ENCODE measurements at places on chromosomes 5 and 9. TPM values are rescaled to one million over a fixed set of nuclear protein-coding genes. Genes with fewer than 3 reads are reported as not detected.

DNA sequence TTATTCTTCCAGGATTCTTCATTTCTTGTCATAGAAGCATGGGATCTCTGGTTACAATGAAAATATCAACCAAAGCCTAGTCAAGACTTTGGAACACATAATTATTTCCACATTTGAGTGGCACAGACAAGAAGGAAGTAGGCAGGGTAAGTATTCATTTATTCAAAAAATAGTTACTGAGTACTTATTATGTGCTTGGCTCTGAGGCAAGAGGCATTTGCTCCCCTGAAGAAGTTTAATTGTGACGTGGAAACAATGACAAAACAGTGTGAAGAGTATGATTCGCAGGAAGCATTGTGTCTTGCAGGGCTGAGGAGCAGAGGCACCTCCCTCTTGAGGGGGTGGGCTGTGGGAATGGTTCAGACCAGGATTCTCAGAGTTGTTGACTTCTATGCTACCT lies 45.0 kb upstream of the TNFSF15 start:
- peak; percentile 34 for DNase-seq
- no peaks in the 10 kb centered on the region for H3K27me3 ChIP-seq
- H3K36me3 ChIP-seq: no peaks in the 10 kb centered on the region
- H3K4me1 ChIP-seq: peaks cover 21% of the 10 kb centered on the region
- no peak overlapping the region for H3K27ac ChIP-seq

Gene ZNF454
- not detected for total RNA-seq

Gene PGM5
- not detected for total RNA-seq

Gene TMC1
- not detected for total RNA-seq

Gene IFNA2
- not detected for total RNA-seq

Gene PKD2L2
- total RNA-seq: not detected

DNA sequence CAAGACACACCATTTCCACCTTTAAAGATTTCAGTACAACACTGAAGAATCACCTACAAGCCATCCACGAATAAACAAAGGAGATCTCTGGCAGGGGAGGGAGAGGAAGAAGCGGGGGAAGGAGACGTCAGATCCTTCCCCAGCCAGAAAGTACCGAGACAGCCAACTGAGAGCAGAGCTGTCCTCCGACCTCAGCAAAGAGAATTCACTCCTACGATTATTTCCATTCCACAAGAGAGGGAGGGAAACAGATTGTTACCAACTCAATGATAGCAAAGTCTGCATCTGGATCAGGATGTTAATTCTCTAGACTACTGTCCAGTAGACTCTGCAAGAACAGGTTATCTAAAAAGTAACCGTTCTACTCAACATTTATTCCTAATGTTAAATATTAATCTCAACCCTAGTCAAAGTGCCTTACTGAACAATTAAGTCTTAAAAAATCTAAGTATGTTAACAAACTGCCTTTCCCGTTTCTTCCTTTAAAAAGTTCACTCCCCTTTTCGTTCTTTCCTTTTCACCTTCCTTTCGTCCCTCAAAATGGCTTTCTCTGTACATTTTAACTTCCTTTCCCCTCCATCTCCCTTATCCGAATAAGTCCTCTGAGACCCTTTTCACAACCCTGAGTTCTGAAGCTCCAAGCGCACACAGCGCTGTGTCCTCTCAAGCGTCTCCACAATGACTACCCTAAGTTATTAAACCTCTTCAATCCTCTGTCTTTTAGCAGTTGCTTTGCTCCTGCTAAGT lies 1.4 kb downstream of the CHD1 start:
- peak overlapping the region; percentile 99 for H3K27ac ChIP-seq
- DNase-seq: peak; percentile 74
- peaks cover 39% of the 10 kb centered on the region for H3K36me3 ChIP-seq
- peaks cover 48% of the 10 kb centered on the region for H3K4me1 ChIP-seq

- H3K4me1 ChIP-seq: peaks cover 17% of the 10 kb centered on the region
- no peak for DNase-seq
- H3K27ac ChIP-seq: no peak overlapping the region
- H3K4me3 ChIP-seq: no peak overlapping the region
- H3K36me3 ChIP-seq: no peaks in the 10 kb centered on the region
Observed at GRCh38 chr9:124733964-124734740, 37.0 kb downstream of the NR6A1 start.

DNA sequence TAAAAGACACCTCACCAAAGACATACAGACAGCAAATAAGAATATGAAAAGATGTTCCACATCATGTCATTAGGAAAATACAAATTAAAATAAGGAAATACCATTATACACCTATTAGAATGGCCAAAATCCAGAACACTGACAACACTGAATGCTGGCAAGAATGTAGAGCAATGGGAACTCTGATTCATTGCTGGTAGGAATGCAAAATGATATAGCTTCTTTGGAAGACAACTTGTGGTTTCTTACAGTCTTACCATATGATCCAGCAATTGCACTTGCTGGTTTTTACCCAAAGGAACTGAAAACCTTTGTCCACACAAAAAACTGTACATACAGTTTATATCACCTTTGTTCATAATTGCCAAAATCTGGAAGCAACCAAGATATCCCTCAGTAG lies 6.5 kb downstream of the TMEM161B start:
- no peaks in the 10 kb centered on the region for H3K27me3 ChIP-seq
- no peak overlapping the region for H3K27ac ChIP-seq
- H3K4me3 ChIP-seq: no peak overlapping the region
- peaks cover 46% of the 10 kb centered on the region for H3K36me3 ChIP-seq

Gene ROR2
- total RNA-seq: 0.31 TPM

DNA sequence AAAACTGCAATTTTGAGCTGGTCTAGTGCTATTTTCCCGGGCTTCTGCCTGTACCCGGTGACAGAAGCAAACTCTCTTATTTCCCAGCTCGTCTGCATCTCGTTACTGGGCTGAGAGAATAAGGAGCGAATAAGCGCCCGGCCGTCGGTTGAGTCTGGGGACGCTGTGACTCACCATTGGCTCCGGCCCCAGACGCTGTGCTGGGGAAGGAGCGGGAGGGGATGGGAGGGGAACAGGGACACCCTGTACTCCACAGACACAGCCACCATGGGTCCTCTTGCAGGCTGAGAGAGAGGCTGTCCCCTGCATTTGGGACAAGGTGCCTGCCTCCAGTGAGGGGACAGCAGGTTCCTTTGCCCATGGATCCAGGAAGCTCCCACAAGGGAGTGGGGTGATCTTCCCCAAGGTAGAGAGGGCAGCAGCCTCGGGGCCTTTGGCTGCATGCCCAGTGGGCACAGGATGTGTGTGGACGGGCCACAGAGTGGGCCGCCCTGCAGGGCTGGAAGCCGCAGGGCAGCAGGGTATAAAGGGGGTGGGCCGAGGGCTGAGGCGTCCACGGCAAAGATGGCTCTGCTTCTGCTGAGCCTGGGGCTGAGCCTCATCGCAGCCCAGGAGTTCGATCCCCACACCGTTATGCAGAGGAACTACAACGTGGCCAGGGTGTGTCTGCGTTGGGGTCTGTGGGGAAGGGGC lies at the start of gene LCN9:
LCN9 (plus strand) TSS at position 552 of the 693 bp plus-strand sequence; CDS start at position 565, 13 bp downstream.
- H3K27me3 ChIP-seq: no peaks in the 10 kb centered on the region
- H3K4me1 ChIP-seq: no peaks in the 10 kb centered on the region
- H3K36me3 ChIP-seq: no peaks in the 10 kb centered on the region
- DNase-seq: no peak

GRCh38 chr9:36036780-36037548 lies at the start of gene RECK:
TSS of gene RECK (plus strand) at chr9:36036913. CDS start at chr9:36036999, 86 bp downstream.
- DNase-seq: peak; percentile 93
- peaks cover under 1% of the 10 kb centered on the region for H3K27me3 ChIP-seq
- peaks cover 37% of the 10 kb centered on the region for H3K4me1 ChIP-seq
- peak within 1 kb of the TSS; percentile 2 for H3K27ac ChIP-seq

GRCh38 chr5:157252711-157253465 lies 13.0 kb upstream of the CYFIP2 start:
- H3K4me3 ChIP-seq: peak overlapping the region; percentile 39
- peaks cover 79% of the 10 kb centered on the region for H3K36me3 ChIP-seq
- peaks cover 96% of the 10 kb centered on the region for H3K4me1 ChIP-seq
- peak; percentile 83 for DNase-seq
- no peaks in the 10 kb centered on the region for H3K27me3 ChIP-seq
- peak overlapping the region; percentile 96 for H3K27ac ChIP-seq

GRCh38 chr9:137128862-137129455 lies 10.0 kb upstream of the GRIN1 start:
- peaks cover 2% of the 10 kb centered on the region for H3K36me3 ChIP-seq
- peak; percentile 40 for DNase-seq
- peaks cover 2% of the 10 kb centered on the region for H3K27me3 ChIP-seq
- peak overlapping the region; percentile 84 for H3K4me3 ChIP-seq
- H3K4me1 ChIP-seq: peaks cover 20% of the 10 kb centered on the region
- H3K27ac ChIP-seq: peak overlapping the region; percentile 87

DNA sequence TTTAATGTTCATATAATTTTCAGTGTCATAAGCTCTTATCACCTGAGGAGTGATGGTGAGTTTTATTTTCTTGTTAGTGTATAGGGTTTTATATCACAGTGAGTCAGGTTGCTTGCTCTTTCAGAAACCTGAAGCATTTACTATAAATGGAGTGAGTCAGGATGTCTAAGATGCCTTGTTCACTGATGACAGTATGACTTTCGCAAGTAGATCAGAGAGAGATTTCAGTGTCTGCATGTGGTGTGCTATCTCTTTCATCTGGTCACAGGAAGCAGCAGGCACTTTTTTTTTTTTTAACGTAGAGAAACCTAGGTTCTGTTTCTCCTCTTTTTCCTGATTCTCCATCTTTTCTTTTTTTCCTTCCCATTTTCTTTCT lies 237.1 kb downstream of the DMRTA1 start:
- no peaks in the 10 kb centered on the region for H3K27me3 ChIP-seq
- no peak overlapping the region for H3K27ac ChIP-seq
- no peak overlapping the region for H3K4me3 ChIP-seq
- peaks cover 8% of the 10 kb centered on the region for H3K4me1 ChIP-seq

DNA sequence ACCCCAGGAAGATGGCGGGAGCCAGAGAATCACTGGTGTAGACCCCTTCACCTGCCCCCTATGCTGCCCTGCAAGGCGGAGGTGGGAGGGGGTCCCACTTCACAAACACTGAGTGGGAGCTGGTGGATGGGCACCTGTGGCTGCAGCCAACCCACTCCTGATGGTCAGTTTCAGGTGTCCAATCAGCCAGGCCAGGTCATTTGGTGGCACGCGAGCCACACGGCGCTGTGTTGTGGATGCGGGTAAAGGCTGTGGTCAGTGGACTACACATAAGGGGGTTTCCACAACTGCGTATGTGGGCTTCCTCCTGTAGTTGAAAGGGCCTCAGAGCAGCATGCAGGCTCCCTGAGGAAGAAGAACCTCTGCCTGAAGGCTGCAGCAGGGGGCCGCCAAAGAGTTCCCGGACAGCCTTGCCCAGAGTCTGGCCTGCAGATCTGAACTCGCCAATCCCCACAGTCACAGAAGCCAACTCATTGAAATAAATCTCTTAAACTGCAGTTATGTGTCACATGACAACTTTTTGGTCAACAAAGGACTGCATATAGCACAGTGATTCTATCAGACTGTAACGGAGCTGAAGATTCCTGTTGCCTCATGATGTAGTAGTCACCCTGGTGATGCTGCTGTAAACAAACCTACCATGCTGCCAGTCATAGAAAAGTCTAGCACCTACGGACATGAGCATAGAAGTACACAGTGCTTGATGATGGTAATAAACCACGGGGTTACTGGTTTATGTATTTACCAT lies 284.7 kb upstream of the IRX2 start:
- no peaks in the 10 kb centered on the region for H3K27me3 ChIP-seq
- no peaks in the 10 kb centered on the region for H3K4me1 ChIP-seq
- H3K4me3 ChIP-seq: no peak overlapping the region
- no peak for DNase-seq
- no peaks in the 10 kb centered on the region for H3K36me3 ChIP-seq

Gene IFNA16
- not detected for total RNA-seq

DNA sequence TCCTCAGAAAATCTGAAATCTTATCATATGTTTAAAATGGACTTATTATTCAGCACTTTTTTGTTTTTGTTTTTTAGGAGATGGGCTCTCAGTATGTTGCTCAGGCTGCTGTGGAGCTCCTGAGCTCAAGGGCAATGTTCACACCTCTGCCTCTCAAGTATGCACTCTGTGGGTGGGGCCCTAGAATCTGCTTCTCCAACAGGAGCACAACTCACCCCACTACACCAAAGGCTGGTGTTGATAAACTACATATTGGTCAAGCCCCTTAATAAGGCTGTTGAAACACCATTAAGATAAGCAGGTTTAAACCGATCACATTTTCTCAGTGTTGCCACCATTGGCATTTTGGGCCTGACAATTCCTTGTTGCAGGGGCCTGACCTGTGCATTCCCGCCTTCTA lies 131.6 kb downstream of the FANCC start:
- no peak overlapping the region for H3K27ac ChIP-seq
- no peaks in the 10 kb centered on the region for H3K27me3 ChIP-seq
- H3K4me1 ChIP-seq: peaks cover 21% of the 10 kb centered on the region
- H3K36me3 ChIP-seq: no peaks in the 10 kb centered on the region

- H3K4me1 ChIP-seq: peaks cover 65% of the 10 kb centered on the region
- peak overlapping the region; percentile 56 for H3K4me3 ChIP-seq
- H3K27me3 ChIP-seq: no peaks in the 10 kb centered on the region
- peak overlapping the region; percentile 97 for H3K27ac ChIP-seq
- no peaks in the 10 kb centered on the region for H3K36me3 ChIP-seq
Observed at GRCh38 chr5:139458580-139459407, 3.7 kb downstream of the ECSCR start.

DNA sequence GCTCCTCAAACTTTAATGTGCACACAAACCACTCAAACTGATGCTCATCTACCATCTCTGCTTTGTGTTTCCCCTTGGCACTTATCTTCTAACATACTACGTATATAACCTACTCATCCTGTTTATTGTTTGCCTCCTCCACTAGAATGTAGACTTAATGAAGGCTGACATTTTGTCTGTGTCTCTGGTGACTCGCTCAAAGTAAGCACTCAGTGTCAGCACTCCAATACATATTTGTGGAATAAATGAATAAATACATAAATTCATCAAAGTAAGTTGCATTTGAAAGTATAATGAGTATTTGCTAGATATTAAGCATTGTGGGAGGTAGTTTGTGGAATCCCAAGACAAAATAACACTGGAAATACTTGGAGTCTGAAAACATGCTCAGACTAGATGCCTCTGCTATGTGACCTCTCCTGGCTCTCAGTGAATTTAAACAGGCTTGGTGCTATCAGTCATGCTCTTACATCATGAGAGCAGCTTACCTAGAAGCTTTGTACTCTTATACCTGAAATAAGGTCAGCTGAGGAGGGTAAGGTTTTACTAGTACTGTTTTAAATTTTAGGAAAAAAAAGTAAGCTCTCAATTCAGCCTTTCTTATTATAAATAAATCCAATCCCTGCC lies 37.0 kb upstream of the RANBP6 start:
- no peaks in the 10 kb centered on the region for H3K27me3 ChIP-seq
- no peak overlapping the region for H3K27ac ChIP-seq
- peaks cover 7% of the 10 kb centered on the region for H3K4me1 ChIP-seq
- no peak for DNase-seq

- peaks cover 5% of the 10 kb centered on the region for H3K27me3 ChIP-seq
- H3K4me3 ChIP-seq: no peak overlapping the region
- H3K4me1 ChIP-seq: no peaks in the 10 kb centered on the region
- DNase-seq: no peak
- no peak overlapping the region for H3K27ac ChIP-seq
Observed at GRCh38 chr5:74042959-74043358, 417.0 kb downstream of the ARHGEF28 start.

All from activated CD4-positive, alpha-beta memory T cell treated with anti-CD3 and anti-CD28 coated beads for 36 hours (primary cell).